Activated CD4-positive, alpha-beta T cell treated with anti-CD3 and anti-CD28 coated beads, Interleukin-2, amount 10 ng/mL, durations not matched to agents 7 days and 5 days (primary cell): ENCODE measurements at places on chromosomes 12 and 14. TPM values are rescaled to one million over a fixed set of nuclear protein-coding genes. Genes with fewer than 3 reads are reported as not detected.

DNA sequence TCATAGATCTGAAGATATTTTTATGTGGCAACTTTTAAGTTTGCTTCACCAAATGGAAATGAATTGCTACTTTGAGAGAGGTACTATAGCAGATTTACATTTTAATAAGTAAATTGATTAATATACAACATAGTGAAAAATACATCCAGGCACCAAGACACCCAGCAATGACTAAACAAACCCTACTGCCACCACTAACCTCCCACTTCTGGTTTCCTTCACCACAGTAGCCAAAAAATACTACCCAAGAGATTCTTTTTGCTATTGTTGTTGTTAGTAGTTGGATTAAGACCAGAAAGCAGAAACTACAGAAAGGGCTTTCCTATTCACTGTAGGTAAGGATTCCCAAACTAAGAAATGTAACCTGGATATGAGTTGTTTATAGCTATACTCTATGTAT, 54.1 kb downstream of the COCH start:
- peaks cover 11% of the 10 kb centered on the region for H3K4me1 ChIP-seq
- no peak overlapping the region for H3K27ac ChIP-seq
- H3K4me3 ChIP-seq, result no peak overlapping the region

DNA sequence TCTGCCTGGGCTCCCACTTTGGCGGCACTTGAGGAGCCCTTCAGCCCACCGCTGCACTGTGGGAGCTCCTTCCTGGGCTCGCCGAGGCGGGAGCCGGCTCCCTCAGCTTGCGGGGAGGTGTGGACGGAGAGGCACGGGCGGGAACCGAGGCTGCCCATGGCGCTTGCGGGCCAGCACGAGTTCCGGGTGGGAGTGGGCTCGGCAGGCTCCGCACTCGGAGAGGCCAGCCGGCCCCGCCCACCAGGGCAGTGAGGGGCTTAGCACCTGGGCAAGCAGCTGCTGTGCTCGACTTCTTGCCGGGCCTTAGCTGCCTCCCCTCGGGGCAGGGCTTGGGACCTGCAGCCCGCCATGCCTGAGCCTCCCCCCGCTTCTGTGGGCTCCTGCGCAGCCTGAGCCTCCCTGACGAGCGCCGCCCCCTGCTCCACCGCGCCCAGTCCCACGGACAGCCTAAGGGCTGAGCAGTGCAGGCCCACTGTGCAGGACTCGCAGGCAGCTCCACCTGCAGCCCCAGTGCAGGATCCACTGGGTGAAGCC, 44.6 kb downstream of the R3HDM2 start:
- H3K4me3 ChIP-seq, result no peak overlapping the region
- H3K4me1 ChIP-seq, result no peaks in the 10 kb centered on the region
- H3K36me3 ChIP-seq, result peaks cover 16% of the 10 kb centered on the region
- H3K27me3 ChIP-seq, result no peaks in the 10 kb centered on the region

GRCh38 chr14:87656315-87656714, 336.7 kb downstream of the GALC start:
- H3K27ac ChIP-seq, result no peak overlapping the region
- H3K4me3 ChIP-seq, result no peak overlapping the region
- no peaks in the 10 kb centered on the region for H3K4me1 ChIP-seq
- no peaks in the 10 kb centered on the region for H3K36me3 ChIP-seq
- H3K27me3 ChIP-seq, result peaks cover 2% of the 10 kb centered on the region
- no peak for DNase-seq

CAPRIN2 gene
- total RNA-seq, result 12.6 TPM

FERMT2 gene
- 0.40 TPM for total RNA-seq
